ENCODE measurements at places on chromosomes 13 and 19.

DNA sequence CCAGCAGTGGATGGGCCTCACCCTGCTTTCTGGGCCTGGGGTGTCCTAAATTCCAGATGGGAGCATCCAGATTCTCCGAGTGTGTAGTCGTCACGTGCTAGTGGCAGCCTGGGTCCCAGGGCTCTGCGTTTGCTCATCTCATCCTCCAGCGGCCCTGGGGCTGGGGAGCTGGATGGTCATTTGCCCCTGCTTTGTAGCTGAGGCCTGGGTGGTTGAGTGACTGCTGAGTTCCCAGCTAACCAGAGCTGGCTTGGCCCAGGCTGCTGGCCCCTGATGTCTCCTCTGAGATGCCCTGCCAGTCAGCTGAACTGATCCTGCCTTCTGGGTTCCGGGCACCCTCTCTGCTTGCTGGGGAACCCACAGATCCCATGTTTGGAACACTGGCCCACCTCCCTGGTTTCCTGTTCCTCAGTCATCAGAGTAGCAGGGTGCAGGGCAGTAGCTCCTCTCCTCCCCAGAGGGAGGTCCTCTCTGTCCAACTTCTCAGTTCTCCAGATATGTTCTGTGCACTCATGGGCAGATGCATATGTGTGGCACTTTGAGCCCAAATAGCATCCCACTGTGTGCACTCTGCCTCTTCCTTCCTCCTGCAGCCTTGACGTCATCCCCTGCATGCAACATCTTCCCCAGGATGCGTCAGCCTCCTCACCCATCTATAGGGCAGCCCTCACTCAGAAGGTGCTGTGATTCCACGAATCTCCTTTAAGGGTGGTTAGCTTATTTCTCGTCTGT lies 22.4 kb upstream of the CRTC1 start:
- DNase-seq = peak; percentile 87

- DNase-seq = no peak
Measured at GRCh38 chr19:5828661-5829566, 10.6 kb downstream of the FUT6 start.

DNA sequence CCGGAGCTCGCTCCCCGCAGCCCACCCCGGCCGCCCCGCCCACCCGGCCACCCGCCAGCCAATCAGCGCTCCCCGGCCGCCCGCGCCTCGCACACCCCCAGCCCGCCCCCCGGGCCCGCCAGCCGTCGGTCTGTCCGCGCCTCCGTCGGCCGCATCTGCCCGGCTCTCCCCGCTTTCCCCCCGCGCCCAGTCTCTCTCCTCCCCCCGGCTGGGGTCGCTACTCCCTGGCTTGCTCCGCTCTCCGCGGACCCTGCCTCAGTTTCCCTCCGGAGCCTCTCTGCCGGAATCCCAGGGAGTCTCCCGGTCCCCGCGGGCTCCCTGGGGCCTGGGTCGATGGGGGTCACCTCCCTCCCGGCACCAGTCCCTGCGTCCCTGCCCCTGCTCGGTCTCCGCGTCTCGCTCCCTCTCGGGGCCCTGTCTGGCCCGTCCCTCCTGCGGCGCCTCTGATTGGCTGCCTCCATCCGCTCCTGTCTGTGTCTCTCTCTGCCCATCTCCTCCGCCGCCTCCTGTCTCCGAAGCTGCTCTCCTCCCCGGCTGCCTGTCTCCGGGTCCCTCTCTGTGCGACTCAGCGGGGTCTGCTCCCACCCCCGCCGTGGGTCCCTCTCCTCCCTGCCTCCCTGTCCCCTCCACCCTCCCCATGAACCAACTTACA lies 484 bp downstream of the IL11 start:
- no peak for DNase-seq

DNA sequence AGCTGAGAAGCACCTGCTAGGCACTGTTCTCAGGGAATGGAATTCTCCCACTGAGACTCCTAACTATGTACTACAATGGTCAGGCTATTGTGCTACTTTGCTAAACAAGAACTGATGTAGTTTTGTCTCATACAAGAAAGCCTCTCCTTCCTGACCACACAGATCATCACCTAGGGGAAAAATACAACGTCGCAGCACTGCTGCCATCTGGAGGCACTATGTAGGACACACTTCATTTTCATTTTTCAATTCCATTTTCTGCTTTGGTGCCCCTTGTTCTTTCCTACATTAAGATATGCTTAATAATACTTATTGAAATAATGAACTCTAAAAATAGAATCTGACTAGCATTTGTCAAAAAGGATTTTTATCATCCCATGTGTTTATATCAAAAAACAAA lies 21.1 kb downstream of the PROSER1 start:
- no peak for DNase-seq

GRCh38 chr13:50229960-50230661 lies 214.9 kb downstream of the KCNRG start:
- peak; percentile 96 for DNase-seq

DNA sequence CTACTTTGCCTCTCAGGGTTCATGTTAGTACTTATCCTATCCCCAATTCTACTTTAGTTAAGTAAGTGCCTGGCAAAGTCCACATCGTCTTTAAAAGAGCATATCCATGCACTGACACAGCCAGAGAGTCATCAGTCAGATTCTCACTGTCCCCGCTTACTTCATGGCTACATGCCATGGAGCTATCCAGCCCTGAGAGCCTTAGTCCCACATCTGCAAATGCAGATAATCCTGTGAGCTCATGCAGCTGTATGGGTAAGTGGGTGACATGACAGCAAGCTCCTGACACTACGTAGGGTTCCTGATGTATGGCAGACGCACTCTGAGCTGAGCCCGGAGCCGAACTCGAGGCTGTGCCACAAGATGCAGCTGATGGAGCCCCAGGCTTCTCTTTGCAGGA lies 661.5 kb downstream of the LIG4 start:
- DNase-seq = no peak

- no peak for DNase-seq
Measured at GRCh38 chr19:33883859-33884519, 87.3 kb downstream of the KCTD15 start.
